A549 treated with GW870086 at 1 μM for 4 hours (cell line): ENCODE measurements at places on chromosomes 2 and 18. TPM values are rescaled to one million over a fixed set of nuclear protein-coding genes. Genes with fewer than 3 reads are reported as not detected.

The NYAP2 gene
- total RNA-seq: not detected in 5 replicates

The GALNT3 gene
- 0.13 TPM in 1 of 5 replicates, not detected in the others for total RNA-seq

The TDRD15 gene
- not detected in 5 replicates for total RNA-seq

The EFEMP1 gene
- total RNA-seq: 28.4 to 50.0 TPM (median 45.7 TPM) in 5 replicates
